ENCODE measurements at places on chromosomes 3 and 15. TPM values are rescaled to one million over a fixed set of nuclear protein-coding genes. Genes with fewer than 3 reads are reported as not detected.

Gene DAPK2
- total RNA-seq = 5.5 TPM

Gene HTR3E
- not detected for total RNA-seq

Gene ARHGAP31
- total RNA-seq = 18.0 TPM

Gene PATL2
- 0.41 TPM for total RNA-seq

Gene PIF1
- total RNA-seq = 3.7 TPM

Gene ADIPOQ
- total RNA-seq = 0.54 TPM

Gene IGSF10
- 7.2 TPM for total RNA-seq

DNA sequence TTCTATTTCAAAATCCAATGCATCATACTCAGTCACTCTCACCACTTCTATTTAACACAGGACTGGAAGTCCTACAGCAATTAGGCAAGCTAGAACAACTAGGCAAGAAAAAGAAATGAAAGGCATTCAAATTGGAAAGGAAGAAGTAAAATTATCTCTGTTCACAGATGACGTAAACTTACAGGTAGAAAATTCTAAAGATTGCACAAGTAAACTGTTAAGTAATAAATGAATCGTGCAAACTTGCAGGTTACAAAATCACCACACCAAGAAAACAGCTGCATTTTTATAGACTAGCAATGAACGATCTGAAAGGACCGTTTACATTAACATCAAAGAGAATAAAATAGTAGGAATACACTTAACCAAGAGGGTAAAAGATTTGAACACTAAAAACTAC lies 36.2 kb downstream of the CHST2 start:
- no peak for DNase-seq

DNA sequence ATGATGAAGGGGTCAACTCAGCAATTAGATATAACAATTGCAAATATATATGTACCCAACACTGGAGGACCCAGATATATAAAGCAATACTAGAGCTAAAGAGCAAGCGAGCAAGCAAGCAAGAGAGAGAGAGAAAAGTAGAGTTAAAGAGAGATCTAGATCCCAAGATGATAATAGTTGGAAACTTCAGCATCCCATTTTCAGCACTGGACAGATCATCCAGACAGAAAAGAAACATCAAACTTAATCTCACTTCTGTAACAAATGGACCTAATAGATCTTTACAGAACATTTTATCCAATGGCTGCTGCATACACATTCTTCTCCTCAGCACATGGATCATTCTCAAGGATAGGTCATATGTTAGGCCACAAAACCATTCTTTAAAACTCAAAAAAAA lies 23.2 kb downstream of the PEAK1 start:
- no peak for DNase-seq

DNA sequence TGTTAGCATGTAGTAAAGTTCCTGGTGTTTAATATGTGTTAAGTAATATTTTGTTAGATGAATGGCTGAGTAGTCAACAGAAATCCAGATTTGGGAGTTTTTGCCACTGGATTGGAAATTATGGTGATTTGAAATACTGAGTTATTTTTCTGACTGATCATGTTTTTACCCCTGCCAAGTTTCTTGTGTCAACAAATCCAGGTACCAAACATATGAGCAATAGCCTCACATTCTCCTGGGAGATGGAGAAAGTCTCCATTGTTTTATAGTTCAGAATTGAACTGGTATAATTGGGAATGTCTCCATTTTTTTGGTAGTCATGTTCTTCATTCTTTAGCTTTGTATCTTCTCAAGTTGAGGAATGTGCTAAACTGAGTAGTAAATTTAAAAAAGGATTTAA lies 767.2 kb upstream of the LMCD1 start:
- DNase-seq = no peak

- DNase-seq = no peak
These were observed 31.2 kb upstream of the SRP14 start for GRCh38 chr15:40070166-40070557.

GRCh38 chr3:66629150-66629981 lies 128.5 kb upstream of the LRIG1 start:
- DNase-seq = no peak

GRCh38 chr3:183070892-183071291 lies 28.4 kb downstream of the MCCC1 start:
- no peak for DNase-seq

GRCh38 chr15:39273717-39274411 lies 307.0 kb upstream of the THBS1 start:
- no peak for DNase-seq

GRCh38 chr3:43613976-43614375 lies 7.8 kb downstream of the ANO10 start:
- DNase-seq = no peak

- no peak for DNase-seq
These were observed 114.0 kb upstream of the C2CD4B start for GRCh38 chr15:62279041-62279440.

- DNase-seq = no peak
These were observed 127.2 kb upstream of the IL12A start for GRCh38 chr3:159861369-159861987.

GRCh38 chr3:157354722-157355121 lies 81.9 kb upstream of the PTX3 start:
- DNase-seq = no peak

DNA sequence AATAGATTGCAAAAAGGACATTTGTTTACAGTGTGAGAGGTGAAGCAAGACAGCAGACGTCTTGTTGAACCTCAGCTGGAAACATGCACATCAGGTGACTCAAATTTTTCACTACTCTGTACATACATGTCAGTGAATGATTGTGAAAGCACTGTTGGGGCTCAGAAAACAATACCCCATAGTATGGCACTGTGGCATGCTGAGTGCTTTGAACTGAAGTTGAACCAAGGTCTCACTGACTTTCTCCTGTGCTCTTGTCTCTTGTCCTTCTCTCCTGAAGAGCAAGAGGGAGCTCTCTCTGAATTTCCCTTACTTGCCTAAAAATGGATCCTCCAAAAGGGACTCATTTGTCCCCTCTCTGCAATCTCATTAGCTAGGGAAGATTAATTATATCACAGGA lies 24.5 kb upstream of the NEDD4 start:
- DNase-seq = no peak

All from sigmoid colon (tissue), 7 donors.